Activated naive CD4-positive, alpha-beta T cell (primary cell): ENCODE measurements at places on chromosomes 5 and 9.

GRCh38 chr5:34045023-34045422 lies 2.0 kb upstream of the C1QTNF3 start:
- DNase-seq, result no peak

DNA sequence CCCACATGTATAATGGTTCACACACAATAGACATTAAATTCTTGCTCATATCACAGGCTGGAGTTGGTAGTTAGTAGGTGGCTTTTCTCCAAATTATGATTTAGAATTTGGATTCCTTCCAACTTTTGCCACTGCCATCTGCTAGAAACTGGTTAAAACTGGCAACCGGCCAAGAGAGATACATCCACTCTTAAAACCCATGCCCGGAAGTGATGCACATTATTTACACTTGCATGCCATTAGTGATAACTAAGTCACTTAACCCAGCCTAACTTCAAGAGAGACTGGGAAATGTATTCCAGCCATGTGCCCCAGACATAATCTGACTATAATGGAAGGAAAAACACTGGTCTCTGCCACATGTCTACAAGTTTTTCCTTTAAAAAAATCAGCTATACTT lies 395.7 kb upstream of the SEMA6A start:
- DNase-seq, result no peak

DNA sequence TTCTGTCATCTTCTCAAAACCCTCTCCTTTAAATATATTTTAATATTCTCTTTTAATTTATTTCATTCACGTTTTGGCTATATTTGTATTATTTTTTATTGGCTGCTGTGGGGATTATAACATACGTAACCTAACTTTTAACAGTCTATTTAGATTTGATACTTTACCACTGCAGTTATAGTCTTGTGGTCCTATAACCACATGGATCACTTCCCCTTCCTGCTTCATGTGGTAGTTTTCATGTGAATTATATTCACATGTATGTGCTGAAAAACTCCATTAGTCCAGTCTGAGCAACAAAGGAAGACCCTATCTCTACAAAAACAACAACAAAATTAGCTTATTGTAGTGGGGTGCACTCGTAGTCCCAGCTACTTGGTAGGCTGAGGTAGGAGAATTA lies 34.3 kb downstream of the CENPP start:
- no peak for DNase-seq

- DNase-seq, result no peak
These were observed 166.2 kb upstream of the KLF9 start for GRCh38 chr9:70580606-70581195.

DNA sequence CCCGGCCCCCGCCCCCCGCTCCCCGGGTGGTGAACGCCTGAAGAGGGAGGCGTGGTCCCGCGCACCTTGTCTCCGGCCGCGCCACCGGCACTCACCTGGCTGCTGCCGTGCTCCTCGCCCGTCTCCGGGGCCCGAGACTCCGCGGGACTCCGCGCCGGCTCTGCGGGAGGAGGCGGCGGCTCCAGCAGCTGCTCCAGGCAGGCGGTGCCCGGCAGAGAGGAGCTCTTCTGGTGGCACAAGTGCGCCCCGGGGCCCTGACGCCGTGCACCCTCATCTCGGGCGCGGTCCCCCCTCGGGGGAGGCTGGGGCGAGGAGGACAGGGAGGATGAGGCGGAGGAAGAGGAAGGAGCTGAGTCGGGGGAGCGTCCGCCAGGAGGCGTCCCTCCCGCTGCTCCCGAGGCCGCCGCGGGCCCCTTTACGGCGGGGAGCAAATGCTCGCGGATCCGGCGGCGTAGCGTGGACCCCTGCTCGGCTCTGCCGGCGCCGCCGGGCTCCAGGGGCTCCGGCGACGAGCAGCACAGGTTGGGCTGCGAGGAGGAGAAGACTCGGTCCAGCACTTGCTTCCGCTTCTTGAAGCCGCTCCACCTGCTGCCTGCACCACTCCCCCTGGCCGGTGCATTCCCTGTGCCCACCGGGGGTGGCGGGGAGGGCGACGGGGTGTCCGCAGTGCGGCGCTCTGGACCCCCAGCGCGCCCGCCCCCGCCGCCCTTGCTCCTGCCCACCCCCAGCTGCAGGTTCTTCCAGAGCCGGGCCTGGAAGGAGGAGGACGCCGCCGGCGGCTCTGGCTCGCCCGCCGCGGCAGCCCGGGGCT lies 928 bp downstream of the MCTP1 start:
- DNase-seq, result no peak

DNA sequence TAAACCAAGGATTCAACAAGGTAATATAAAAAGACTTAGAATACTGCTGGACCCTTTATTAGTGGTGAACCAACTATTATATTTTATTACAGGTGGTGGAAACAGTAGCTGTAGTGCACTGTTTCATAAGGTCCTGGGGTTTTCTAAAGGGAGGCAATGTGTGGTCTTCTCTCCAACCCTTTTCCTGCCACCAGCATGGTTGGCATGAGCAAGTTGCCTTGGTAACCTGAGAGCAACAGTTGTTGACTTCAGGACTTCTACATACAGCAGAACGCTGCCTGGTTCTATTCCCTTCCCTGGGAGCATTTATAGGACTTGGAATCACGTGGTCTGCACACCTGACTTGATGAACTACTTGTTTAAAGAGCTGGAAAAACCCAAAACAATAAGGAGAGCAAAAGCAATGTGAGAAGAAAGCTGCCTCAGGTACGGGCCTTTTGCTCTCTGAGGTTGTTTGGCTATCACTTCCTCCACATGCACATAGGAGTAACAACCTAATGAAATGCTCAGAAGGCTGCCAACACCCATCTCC lies 81.1 kb upstream of the RAI14 start:
- no peak for DNase-seq

GRCh38 chr5:13997514-13997913 lies 53.0 kb upstream of the DNAH5 start:
- DNase-seq, result no peak

DNA sequence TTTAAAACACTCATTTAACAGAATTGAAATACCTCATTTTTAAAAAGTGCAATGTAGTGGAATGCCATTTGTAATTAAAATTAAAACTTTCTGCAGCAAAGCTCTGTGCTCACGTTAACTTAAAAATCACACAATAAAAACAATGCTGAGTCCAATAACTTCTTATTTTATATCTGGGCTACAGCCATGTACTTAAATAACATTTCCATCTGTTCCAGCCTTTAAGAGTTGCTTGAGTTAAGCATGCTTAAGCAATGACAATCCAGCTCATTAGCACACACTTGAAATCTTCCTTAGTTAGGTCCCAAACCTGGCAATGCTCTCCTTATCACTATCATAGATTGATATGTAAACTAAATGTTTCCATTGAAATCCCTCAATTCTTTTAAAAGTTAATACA lies 132.3 kb upstream of the CDH12 start:
- DNase-seq, result no peak

DNA sequence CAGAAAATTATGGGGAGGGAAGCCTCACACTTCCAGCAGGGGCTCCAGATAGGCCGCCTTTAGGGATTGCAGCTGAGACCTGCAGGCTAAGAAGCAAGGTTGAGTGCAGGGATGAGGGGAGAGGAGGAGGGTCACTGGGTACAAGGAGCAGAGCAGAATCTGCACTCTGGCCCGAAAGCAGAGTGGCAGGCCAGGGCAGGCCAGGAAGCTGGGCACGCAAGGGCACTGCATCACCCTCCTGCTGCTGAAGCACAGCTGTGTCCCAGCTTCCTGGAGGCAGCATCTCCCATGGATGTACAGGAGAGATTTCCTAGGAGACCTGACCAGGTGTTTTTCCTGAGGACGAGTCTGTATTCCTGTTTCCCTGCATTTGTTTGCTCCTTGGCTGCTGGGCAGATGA lies 92.1 kb downstream of the SYK start:
- no peak for DNase-seq

DNA sequence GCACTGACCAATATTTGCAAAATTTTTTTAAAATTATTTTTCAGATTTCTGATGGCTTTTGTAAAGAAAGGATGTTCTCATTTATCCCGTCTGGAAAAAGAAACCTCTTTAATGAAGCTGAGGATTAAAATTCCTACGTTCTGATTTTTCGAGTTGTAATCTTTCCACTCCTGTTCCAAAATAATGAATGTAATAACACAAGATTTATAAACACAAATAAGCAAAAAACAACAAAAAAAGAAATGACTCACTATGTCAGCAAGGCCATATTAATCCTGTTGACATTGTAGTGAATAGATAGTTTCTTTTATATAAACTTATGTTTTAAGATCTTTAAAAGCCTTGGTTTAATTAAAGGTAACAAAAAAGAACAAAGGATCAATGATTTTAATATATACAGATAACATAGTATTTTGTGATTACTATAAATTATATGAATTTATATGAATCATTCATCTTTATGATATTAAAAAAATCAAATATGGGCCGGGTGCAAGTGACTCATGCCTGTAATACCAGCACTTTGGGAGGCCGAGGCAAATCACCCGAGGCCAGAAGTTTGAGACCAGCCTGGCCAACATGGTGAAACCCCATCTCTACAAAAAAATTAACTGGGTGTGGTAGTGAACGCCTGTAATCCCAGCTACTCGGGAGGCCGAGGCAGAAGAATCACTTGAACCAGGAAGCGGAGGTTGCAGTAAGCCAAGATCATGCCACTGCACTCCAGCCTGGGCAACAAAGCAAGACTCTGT lies 336.6 kb upstream of the DAB2 start:
- no peak for DNase-seq

GRCh38 chr9:99109522-99109921 lies 4.6 kb downstream of the TGFBR1 start:
- DNase-seq, result no peak

DNA sequence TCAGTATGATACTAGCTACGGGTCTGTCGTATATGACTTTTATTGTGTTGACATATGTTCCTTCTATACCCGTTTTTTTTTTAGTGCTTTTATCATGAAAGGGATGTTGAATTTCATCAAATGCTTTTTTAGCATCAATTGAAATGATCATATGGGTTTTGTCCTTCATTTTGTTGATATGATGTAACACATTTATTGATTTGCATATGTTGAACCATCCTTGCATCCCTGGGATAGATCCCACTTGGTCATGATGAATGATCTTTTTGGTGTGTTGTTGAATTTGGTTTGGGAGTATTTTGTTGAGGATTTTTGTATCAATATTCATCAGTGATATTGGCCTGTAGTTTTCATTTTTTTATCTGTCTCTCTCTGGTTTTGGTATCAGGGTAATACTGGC lies 50.9 kb downstream of the OSMR start:
- DNase-seq, result no peak

GRCh38 chr9:134068744-134069479 lies 1.1 kb upstream of the BRD3 start:
- DNase-seq, result no peak

GRCh38 chr5:112049738-112050137 lies 292.7 kb upstream of the NREP start:
- DNase-seq, result no peak

DNA sequence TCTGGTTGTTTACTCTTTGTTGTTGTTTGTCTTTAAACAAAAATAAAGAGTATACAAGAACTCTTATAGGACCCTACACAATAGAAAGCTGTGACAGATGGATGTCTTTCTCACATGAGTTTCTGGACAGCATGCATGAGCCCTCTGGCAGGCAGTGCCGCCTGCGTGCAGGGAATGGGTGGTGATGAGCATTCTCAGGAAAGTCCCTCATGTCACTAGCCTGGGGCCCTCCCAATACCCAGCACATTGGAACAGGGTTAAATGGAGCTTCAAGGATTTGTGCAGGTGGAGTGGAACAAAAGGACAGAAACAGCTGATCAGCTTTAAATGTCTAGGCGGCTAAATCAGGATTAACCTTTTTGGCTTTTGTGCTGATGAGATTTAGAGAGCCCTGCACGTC lies 181.0 kb upstream of the CD180 start:
- DNase-seq, result no peak

DNA sequence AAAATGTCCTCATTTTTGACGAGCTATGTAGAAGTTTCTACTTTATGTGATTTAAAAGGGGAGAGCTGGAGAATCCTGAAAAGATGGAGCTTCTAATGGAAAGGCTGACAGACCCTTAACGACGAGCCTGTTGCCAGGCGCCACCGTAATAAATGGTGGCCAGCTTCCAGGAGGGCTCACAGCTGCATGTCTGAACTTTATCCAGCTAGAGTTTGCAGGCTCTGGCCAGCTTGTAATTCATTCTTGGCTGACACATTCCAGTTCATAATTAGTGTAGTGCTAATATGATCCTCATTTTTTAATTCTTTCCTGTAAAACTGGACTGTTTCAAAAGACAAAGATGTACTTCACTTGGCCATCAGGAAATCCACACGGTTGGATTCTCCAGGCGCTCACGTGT lies 246.7 kb downstream of the GAS1 start:
- DNase-seq, result no peak

GRCh38 chr5:170429014-170429413 lies 39.8 kb upstream of the KCNMB1 start:
- no peak for DNase-seq

DNA sequence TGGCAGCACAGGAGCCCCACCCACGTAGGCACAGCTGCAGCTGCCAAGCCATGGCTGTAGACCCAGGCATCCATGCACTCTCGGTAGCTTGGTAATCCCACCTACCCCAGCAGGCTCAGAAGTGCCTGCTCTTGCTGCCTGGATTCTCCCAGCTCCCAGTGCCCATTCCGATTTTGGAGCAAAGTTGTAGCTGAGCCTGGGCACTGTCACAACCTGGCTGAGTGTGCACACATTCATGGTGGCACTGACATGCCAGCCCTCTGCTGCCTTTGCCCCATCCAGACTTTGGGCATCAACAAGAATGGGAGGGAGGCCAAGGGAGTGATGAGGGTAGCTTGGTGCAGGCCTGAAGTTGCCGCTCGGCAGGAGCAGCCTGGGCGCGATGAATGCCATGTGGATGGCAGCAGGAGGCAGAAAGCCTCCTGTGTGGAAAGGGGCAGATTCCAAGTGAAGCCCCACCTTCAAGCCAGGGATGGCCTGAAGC lies 936.6 kb upstream of the PTPRD start:
- no peak for DNase-seq

DNA sequence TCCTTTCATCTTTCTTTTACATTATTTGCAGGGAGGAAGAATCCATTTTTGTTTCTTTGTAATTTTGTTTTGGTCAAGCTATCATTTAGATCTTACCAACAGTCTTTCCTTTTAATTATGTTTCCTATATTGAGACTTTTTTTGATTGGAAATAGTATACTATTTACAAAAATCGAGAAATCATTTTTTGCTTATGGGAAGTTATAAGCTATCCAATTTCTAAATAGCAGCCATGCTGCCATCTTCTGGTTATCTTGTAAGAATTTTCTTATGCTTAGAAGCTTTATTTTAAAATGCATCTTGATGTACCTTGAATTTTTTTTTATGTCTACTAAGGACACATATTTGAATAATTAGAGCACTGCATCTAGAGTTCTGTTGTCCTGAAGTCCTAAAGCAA lies 821.2 kb downstream of the PTPRD start:
- DNase-seq, result no peak

- DNase-seq, result no peak
These were observed 2288.5 kb upstream of the C9orf72 start for GRCh38 chr9:29861803-29862202.

- DNase-seq, result no peak
These were observed 125.4 kb downstream of the C5orf15 start for GRCh38 chr5:133842846-133843611.

DNA sequence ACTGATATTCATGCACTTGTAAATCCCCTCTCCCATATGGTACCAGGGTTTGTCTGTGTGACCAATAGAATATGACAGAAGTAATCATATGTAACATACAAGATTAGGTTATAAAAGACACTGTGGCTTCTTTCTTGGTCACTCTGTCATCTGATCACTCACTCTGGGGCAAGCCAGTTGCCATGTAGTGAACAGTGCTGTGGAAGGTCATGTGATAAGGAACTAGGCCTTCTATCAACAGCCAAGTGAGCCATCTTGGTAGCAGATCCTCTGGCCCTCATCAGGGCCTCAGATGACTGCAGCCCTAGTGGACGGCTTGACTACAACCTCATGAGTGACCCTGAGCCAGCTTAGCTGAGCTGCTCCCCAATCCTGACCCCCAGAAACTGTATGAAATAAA lies 30.0 kb upstream of the MATR3 start:
- no peak for DNase-seq
